ENCODE measurements at places on chromosomes 2 and 18.

- no peak for DNase-seq
These were observed 28.3 kb upstream of the STARD7 start for GRCh38 chr2:96236882-96237281.

- DNase-seq, result no peak
These were observed 9.3 kb downstream of the NOSTRIN start for GRCh38 chr2:168811696-168812095.

DNA sequence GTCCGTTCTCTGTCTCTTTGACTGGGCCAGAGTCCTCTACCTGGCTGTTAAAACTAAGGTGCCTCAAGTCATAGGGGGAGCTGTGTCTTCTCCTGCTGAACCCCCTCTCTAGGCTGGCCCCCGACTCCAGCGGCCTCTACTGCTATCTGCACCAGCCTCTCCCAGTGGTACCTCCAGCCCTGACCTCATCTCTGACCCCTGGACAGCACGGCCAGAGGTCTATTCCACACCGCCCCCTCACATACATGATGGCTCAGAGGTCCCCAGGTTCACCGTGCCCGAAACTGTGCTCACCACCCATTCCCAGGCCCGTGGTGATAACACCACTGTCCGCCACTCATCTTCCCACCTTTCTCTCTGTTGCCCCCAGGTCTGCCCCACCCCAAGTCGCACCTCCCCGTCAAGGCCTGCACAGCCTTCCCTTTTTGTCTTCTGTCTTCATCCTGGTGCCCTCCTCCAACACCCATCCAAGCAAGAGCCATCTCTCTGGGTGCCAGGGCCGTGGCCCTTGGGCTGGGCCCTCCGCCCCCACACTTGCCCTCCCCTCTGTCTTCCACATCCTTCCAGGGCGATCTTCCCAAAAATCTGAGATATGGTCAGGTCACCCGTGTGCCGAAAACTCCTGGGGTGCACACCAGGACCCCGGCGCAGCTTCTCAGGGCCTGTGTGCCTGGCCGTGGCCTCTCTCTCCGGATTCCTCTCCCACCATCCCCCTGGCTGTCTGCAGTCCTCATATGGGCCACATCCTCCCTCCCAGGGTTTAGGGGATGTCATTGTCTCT is 134.4 kb upstream of the ID2 start:
- no peak for DNase-seq

GRCh38 chr2:1137913-1138391 is 187.3 kb downstream of the SNTG2 start:
- no peak for DNase-seq

DNA sequence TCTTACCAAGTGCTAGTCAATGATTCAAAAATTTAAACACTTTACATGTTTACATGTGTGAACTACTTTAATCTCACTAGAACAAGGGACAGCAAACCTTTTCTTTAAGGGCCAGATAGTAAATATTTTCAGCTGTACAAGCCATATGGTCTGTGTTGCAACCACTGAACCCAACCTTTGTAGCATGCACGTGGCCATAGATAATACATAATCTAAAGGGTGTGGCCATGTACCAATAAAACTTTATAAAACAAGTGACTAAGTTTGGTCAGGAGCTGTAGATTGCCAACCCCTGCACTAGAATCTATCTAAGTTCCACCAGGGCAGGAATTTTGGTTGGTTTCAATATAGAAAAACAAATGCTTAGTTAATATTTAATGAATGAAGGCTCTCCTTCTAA is 18.4 kb upstream of the SPRED2 start:
- DNase-seq, result no peak

DNA sequence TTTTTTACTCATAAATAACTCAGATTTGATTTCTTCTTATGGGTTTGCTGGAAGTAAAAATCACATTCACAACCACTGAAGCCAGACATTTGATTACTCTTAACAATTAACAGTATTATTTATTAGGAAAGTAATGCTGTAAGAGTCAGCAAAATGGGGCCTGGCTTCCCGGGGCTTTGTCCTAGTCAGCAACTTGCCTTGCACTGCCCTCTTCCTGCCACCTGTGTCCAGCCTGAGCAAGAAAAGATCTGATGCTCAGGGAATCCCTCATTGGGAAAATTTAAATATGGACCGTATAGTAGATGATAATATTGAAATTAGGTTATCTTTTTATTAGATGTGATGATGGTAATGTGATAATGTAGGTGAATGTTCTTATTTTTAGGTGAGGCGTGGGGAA is 30.8 kb upstream of the ACYP2 start:
- DNase-seq, result no peak

DNA sequence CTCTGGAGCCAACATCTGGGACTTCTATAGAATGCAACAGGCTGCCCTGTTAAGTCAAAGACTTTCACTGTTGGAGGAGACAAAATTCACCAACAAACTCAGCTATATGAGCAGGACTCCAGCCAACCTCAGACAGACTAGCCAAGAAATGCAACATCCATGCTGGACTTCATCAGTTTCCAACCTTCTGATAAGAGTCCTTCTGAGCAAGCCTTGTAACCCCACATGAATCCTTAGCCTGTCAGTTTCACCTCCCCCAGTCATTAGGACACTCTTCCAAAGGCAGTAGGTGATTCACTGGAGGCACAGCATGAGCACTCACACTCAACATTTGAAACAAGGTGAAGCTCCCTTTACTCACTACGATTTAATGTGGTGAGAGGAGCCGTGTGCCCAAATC is 5.8 kb downstream of the TBC1D8 start:
- DNase-seq, result no peak

- no peak for DNase-seq
These were observed 79.0 kb upstream of the ID2 start for GRCh38 chr2:8602809-8603208.

DNA sequence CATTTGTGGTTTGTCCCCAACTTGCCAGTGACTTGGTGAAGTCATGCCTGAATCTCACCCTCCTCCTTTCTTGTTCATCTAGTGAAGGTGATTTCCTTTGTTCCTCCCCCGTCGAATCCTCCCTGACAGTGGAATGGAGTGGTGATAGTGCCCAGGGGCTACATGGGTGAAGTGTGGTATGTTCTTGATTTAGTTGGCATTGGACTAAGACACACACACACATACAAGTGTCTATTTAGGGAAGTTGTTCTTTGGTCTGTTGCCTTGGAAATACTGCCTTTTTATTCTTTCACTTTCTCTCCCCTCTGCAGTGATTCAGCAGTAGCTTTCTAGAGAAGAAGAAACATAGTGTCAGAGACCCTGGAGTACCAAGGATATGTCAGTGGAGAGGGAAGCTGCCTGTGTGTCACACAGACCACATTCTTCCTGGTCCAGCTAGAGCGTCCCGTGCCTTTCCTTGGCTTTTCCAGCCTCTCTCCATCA is 10.9 kb downstream of the INPP4A start:
- no peak for DNase-seq

GRCh38 chr2:36597003-36597531 is 901 bp downstream of the FEZ2 start:
- DNase-seq, result no peak

GRCh38 chr2:20536619-20537422 is 89.9 kb downstream of the RHOB start:
- DNase-seq, result no peak

- no peak for DNase-seq
These were observed 59.2 kb upstream of the ATL2 start for GRCh38 chr2:38436227-38436664.

DNA sequence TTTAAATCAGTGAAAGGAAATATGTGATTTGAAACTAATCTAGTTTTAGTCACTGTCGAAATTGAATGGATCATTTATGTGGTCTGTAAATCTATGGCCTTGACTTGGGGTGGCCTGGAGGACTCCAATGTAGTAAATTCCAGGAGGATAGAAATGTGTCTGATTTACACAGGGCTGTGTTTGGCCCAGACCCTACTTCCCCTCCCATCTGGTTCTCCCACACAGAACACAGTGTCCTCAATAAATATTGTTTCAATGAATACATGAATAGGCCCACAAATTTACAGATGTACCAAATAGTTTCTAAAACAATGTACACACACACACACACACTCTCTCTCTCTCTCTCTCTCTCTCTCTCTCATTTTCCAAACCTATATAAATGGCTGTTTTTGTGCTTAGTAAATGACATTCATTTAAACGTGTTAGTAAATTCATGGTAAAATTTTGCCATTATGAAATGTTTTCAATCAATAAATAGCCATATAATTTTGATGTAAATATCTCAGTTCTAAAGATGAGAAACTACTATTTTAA is 1.9 kb downstream of the CCDC68 start:
- no peak for DNase-seq

- DNase-seq, result no peak
These were observed 316.7 kb upstream of the CHAC2 start for GRCh38 chr2:53450923-53451322.

DNA sequence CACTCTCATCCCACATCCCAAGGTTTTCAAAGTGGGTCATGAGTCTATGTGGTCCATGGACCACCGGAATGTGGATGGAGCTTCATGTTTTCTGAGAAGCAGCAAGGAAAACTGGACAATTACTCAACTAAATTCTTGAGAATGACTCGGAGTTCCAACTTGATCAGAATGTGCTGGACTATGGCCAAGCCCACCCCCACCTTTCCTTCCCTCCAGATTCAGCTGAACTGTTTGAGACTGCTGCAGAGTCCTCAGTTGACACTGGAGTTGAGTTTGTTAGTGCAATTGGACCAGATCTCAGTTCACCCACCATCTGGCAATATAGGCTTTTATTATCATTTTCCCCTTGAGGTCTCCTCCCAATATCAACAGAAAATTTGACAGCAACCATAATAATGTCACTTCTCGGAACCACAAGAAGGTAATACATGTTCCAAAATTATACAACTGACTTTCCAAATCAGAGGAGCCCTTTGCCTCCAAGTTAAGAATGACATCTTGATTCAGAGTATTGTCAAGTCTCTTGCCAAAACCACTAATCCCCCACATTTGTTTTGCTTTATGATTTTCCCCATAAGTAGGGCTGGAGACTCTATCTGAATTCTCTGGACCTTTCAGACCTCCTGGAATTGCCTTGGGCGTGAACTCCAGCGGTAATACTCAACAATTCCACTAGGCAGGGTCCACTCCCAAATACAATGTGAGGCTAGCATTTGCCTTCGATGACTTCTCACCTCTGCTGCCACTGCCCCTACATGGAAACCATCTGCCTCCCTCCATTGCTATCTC is 8.8 kb downstream of the COL4A4 start:
- DNase-seq, result no peak

DNA sequence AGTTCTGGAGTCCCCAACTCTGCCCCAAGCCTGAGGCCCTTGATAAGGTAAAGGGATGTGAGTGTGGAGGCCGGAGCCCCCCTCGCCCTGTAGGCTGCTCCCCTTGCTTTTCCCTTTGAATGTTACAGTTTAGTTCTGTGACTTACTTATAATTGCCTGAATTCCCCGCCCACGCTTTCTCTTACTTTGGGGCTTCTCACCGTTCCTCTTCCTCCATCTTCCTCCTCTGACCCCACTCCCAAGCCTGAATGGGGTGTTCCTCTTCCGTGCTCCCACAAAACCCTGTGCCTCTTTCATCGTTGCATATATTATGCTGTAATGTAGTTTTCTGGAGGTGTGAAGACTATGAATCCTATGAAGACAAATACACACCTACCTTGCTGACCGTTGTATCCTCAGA is 15.0 kb upstream of the IL1RN start:
- DNase-seq, result no peak

- no peak for DNase-seq
These were observed 135.8 kb upstream of the FN1 start for GRCh38 chr2:215571689-215572088.

DNA sequence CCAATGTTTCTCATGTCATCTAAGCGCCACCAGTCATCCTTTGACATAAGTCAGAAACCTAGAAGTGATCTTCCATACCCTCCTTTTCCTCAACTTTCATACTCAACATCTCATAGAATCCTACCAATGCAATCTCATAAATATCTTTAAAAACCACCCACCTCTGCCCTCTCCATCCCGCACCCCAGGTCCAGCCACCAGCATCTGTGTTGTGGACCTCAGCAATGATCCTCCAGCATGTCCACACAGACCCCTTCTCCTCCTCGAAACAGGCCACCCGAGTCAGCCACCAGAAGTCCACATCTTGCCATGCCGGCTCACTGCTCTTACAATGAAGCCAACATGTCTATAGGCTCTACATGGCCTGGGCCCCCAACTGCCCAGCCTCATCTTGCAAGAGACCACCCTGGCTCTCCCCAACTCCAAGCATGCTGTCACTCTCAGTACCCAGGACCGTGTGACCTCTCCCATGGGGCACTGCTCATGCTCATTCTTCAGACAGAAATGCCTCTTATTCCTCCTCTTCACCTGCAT is 636.7 kb upstream of the ID2 start:
- no peak for DNase-seq

DNA sequence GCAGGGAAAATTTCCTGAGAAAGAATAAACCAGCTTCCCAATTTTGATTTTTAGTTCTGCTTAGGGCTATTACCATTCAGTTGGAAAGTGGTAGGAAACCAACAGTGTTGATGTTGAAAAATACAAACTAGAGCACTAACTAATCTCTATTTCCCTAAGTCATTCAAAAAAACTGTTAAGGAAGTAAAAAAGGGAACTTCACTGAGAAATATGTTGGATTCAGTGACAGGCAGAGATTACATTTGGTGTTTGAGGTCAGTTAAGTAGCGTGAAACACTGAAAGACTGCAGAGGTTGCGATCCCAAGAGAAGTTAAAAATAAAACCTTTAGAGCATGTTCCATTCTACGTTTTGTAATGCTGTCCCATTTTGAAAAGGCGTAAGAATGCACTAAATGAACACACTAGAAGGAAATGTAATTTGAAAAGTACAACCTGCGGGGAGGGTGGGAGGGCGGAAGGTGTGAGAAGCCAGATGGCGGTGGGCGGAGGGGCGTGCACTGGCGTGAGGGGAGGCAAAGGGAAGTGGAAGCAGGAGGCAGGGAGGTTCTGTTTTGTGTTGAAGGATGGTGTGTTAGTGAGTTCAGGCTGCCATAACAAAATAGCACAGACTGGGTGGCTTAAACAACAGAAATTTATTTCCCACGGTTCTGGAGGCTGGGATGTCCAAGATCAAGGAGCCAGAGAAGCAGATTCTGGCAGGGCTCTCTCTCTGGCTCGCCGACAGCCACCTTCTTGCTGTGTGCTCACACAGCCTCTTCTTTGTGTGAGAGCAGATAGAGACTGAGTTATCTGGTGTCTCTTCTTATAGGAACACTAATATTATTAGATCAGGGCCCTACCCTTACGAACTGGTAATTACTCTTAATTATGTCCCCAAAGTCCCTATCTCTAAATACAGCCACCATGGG is 94.3 kb upstream of the KCTD1 start:
- DNase-seq, result no peak

DNA sequence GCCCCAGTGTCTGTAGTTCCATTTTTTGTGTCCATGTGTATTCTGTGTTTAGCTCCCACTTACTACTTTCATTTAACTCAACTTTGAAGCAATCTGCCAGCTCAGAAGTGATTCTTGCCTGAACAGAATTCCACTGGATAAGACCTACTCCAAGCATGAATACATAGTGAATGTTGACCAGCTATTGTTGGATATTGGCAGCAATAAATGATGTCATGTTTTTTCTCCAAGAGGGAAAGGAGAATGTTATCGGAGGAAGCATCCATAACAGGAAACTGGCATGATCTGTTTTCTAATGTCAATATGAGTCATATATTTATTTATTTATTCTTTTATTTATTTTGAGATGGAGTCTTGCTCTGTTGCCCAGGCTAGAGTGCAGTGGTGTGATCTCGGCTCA is 36.8 kb upstream of the TRAPPC8 start:
- no peak for DNase-seq

Data from AG04449 (cell line).